ENCODE measurements at places on chromosomes 16 and 17.
A peak's percentile ranks its signal among the peaks of the same experiment; 100 is the strongest.

DNA sequence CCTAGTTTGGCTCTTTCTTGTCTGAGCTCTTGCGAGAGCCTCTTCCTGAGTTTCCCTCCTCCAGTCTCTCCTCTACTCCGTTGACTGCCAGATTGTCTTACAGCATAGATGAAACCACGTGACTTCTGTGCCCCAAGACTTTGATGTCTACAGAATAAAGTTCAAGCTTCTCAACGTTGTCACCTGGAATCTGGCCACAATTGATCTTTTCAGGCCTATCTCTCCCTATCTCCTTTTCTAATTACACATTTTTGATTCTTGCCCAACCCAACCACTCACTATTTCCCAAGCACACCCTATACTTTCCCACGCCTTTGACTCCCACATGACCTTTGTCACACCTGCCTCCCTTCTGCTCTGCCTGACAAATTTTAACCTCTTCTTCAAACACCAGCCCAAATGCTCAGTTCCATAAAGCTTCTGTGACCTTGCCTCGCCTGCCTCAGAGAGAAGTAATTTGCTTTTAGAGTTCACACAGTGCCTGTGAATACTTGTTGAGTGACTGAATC, 52.4 kb upstream of the PMFBP1 start:
- no peak for DNase-seq

DNA sequence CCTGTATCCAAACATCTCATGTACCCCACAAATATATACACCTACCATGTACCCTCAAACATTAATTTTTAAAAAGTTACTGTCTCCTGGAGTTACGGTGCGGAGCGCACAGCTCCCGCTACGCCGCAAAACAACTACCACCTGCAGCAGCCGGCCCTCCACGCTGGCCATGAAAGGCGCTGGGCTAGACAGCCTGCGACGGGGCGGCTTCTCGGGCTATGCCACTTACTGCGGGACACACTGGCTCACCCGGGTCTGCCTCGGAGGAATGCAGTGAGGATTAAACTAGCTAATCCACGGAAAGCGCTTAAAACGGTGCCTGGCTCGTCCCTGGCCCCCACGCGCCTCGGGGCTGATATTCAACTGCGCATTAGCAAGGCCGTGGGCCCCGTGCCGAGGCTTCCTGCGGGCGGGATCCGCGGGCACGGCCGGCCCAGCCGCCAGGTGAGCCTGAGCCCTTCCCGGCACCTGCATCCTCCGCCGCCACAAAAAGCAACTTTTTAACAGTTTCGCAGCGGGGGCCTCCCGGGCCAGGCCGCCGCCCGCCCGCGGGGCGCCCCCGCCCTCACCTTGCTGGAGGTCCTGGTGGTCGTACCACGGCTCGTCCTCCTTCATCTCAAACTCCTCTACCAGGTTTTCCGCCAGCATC, 633 bp downstream of the CDR2 start:
- DNase-seq, result peak; percentile 26

- no peak for DNase-seq
These were observed 1.1 kb downstream of the CHRNE start for GRCh38 chr17:4901648-4902344.

GRCh38 chr17:77210946-77211541, 70.3 kb downstream of the SEC14L1 start:
- DNase-seq, result no peak

- no peak for DNase-seq
These were observed 232.7 kb downstream of the MAF start for GRCh38 chr16:79367822-79368221.

- no peak for DNase-seq
These were observed 32.5 kb downstream of the WIPF2 start for GRCh38 chr17:40251576-40251975.

DNA sequence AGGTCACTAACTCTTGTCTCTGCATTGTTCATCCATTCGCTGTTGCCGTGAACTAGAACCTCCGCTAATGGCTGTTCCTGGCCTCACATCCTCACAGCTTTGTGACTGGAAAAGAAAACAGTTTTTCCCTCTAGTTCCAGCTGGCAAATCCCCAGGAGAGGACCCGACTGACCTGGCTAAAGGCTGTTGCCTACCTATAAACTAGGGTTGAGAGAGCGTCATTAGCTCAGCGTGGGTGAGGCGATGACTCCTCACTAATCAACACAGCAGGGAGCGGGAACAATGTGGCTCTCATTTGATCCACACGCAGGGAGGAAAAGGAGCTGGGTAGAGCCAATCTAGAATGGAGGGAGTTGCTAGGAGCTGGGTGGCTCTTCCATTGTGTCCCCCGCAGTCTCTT, 282.1 kb upstream of the IRX5 start:
- no peak for DNase-seq

GRCh38 chr16:79309606-79310005, 290.9 kb downstream of the MAF start:
- DNase-seq, result no peak

DNA sequence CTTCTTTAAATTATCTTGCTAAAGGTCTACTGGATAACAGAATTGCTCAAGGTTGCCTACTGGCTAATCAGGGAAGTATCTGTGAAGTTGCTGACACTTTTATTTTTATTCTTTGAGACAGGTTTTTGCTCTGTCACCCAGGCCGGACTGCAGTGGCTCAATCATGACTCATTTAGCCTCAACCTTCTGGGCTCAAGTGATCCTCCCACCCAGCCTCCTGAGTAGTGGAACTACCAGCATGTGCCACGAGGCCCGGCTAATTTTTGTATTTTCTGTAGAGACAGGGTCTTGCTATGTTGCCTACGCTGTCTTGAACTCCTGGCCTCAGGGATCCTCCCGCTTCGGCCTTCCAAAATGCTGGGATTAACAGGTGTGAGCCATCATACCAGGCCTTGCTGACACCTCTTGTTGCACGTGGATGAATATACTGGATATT, 43.1 kb downstream of the GLG1 start:
- DNase-seq, result no peak
